ENCODE measurements at places on chromosomes 13 and 19.
A peak's percentile ranks its signal among the peaks of the same experiment; 100 is the strongest.

- DNase-seq = no peak
Observed at GRCh38 chr13:113078902-113079780, 26.4 kb upstream of the F7 start.

DNA sequence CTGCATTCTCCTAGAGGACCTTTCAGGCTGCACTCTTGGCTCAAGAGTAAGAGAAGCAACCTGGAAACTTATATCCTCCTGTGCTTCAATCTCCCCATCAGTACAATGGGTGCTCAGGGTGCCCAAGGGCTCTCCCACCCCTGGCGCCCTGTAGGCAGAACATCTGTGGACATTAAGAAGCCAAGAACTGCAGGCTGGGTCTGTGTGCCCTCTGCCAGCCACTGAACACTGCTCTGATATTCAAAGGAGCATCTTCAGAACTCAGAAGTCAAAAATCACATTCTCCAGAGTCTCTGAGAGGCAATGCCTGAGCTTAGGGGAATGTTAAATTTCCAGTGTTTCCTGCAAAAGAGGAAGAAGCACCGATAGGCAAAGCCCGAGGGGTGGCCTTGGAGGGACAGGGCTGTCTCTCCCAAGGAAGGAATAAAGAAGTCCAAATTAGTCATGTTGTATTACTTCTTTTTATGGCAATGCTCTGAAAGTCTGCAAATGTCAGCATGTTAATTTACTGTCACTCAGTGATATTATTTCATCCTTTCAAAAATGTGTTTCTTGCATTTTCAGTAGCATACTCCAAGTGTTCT is 88.1 kb downstream of the TSHZ3 start:
- no peak for DNase-seq

DNA sequence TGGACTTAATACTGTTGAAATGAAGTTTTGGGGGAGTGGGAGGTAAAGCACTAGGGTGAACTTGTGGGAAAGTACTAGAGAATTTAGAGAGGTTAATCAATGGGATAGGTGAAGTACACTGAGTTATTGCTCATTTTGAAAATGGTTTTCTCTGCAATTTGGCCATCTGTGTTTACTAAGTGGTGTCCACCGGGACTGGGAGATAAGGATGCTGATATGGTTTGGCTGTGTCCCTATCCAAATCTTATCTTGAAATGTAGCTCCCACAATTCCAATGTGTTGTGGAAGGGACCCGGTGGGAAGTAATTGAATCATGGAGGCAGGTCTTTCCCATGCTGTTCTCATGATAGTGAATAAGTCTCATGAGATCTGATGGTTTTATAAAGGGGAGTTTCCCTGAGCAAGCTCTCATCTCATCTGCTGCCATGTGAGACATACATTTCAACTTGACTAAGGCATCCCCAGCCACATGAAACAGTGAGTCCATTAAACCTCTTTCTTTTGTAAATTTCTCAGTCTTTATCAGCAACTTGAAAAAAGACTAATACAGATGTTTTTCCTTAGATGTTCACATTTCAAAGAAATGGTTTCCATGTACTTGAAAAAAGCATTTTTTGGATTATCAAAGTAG is 1569.4 kb upstream of the PRR20A start:
- DNase-seq = no peak

GRCh38 chr19:18839465-18840287 is 7.9 kb downstream of the UPF1 start:
- no peak for DNase-seq

GRCh38 chr19:28554321-28555091 is 658.4 kb downstream of the UQCRFS1 start:
- DNase-seq = no peak

DNA sequence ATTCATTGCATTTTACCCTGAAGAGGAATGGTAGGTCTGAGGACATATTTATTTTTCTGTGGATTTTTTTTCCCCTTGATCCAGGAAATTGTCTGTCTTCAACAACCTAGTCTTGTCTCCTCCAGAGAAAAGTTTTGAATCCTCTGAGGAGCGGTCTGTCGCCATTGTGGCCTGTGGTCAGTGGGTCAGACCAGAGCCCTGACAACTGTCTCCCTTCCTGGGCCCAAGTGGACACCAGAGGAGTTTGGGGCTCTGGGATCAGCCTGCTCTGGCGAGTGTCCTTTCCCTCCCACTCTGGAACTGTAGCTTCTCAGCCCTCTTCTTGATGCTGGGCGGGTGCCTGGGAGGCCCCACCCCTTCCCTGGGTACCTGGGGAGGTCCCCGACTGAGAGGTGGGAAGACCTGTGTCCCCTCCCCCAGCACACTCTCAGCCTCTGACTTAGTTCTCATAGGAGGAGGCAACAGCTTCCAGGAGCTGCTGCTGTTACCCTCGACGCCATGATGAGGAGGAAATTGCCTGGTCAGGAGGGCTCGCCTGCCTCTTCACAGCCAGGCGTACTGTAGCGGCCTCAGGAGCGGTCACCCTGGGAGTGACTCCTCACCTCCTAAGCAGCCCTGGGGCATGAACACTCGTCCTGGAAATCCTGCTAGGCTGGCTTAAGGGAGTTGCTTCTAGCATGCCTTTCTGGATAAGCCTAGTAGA is 110.3 kb downstream of the GGACT start:
- no peak for DNase-seq

GRCh38 chr19:10112895-10113591 is 1.6 kb downstream of the P2RY11 start:
- DNase-seq = peak; percentile 58

DNA sequence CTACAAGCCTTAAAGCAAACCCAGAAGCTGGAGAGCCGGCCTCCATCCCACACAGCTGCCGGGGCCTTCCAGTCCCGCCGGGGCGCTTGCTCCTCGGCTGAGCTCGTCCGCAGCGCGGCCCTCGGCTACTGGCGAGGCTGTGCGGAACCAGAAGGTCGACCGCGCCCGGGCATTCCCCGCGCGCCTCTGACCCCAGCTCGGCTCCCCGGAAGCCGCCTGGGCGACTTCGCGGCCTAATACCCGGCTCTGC is 863 bp downstream of the ANKRD10 start:
- DNase-seq = no peak

- no peak for DNase-seq
Observed at GRCh38 chr19:32020538-32020937, 324.9 kb upstream of the ZNF507 start.

DNA sequence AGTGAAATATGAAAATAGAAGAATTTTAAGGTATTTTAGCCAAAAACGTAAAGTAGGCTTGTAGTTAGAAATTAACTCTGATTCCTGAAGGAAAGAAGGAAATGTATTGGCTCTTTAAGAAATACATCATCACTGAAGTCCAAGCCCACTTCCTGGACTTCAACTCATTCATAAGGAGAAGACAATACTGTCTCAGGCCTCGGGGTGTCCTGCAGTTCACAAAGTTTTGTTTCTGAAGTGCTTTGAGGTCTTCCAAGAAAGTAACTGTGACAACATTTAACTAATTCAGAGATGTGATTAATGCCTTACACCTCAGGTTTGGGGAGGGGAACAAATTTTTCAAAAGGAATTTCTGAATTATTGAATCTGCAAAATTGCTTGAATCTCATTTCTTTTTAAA is 65.8 kb upstream of the STARD13 start:
- no peak for DNase-seq

DNA sequence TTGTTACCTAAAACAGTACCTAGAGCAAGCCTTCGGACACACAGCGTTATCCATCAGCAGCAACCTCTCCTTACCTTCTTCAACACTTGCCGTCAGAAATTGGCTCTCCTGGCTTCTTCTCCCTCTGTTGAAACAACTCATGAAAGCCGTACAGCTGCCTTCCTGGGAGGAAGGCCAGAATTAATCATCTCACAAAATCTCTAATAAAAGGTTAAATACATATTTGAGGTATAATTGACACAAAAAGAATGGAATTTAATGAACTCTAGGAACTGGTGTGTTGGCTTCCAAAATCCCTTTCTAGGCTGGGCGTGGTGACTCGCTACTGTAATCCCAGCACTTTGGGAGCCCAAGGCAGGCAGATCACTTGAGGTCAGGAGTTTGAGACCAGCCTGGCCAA is 37.3 kb upstream of the GTF2F2 start:
- no peak for DNase-seq

GRCh38 chr19:56611288-56611687 is 16.2 kb downstream of the ZNF71 start:
- DNase-seq = no peak

- no peak for DNase-seq
Observed at GRCh38 chr19:53868091-53868891, 608 bp downstream of the MYADM start.

- no peak for DNase-seq
Observed at GRCh38 chr13:111646456-111646855, 326.0 kb downstream of the TEX29 start.

DNA sequence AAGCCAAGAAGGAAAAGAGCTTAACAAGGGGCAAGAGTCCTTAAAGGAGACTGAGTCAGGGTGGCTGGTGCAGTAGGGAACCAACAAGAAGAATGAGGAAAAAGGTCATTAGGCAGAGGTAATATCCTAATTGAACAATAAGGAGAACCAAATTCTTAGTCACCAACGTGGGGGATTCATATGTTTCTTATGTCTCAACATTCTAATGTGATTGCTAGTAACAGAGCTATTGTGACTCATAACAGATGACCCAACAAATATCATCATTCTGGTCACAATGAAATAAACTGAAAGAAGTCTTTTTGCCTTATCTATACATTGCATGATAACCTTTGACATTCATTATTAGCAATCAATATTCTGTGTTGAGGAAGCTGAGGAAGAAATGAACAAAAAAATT is 101.6 kb downstream of the RAP2A start:
- no peak for DNase-seq

GRCh38 chr13:86839221-86839620 is 832.0 kb upstream of the SLITRK5 start:
- DNase-seq = no peak

- no peak for DNase-seq
Observed at GRCh38 chr19:21052902-21053301, 29.1 kb upstream of the ZNF714 start.

- no peak for DNase-seq
Observed at GRCh38 chr19:17893766-17894165, 22.0 kb downstream of the SLC5A5 start.

DNA sequence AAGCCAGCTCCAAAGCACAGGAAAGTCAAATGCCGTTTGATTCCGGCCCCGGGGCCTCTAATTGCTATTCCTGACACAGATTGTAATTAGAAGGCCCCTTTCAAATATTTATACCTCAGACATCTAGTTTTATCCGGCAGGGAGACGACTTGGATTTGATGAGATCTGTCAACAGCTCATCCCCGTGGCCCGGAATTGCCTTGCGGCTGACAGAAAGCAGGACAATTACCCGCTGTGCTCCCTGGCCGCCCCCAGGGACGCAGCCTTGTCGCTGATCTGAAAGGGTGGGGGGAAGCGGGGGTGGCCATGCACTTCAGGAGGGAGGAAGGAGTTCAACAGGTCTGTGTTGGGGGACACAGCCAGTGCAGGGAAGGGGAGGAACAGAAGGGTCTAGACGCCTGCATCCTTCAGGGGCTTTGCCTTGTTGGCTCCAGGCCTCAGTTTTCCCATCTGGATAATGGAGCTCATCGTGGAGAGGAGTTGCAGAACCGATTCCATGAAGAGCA is 1.8 kb upstream of the SHD start:
- DNase-seq = no peak

DNA sequence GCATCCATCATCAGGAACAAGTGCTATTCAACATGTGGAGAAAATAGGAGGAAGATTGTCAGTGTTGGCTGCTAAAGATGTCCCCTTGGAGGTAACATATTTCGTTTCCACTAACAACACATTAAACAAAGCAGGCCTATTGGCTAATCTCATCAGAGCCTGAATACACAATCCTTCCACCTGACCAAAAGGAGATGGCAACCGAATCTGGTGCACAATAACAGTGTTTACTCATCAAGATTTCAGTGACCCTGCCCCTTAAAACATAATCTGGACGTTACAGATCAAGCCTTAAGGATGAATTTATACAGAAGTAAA is 582.5 kb downstream of the EFNB2 start:
- no peak for DNase-seq

DNA sequence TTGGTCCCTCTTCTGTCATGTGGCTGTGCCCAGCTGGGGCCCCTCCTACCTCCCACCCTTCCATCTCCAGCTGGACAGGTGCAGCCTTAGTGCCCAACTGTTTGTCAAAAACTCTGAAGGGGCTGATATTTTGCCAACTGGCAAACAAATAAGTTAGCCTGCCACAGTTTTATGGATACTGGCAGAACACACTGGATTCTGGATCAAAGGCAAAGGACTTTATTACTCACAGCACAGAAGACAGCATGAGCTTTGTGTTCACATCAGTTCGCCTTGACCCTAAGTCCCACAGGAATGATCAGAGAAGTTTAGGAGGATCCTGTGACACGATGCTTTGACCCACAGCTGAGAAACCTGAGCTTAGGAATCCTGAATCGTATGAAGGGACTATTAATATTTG is 16.4 kb downstream of the KLK2 start:
- DNase-seq = no peak

GRCh38 chr13:109785141-109785891 is 1.1 kb downstream of the IRS2 start:
- peak; percentile 15 for DNase-seq

GRCh38 chr19:5143471-5144411 is 174.8 kb downstream of the KDM4B start:
- no peak for DNase-seq

GRCh38 chr19:13974073-13974472 is 21.8 kb downstream of the DCAF15 start:
- DNase-seq = no peak

DNA sequence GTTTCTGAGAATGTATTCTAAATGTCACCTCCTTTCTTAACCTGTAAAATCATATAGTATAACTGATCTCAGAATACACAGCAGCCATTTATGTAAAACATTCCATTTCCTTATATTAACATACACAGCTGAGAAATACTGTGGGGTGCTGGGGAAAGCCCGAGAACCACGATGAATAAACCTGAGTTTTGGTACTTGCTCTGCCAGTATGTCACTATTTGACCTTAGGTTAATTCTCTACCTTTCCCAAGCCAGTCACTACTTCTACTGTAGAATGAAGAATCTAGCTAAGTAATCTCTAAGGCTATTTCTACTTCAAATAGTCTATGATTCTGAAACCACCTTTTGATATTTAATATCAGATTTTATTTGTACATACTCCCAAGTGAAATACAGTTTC is 173.7 kb downstream of the TBC1D4 start:
- DNase-seq = peak; percentile 43

DNA sequence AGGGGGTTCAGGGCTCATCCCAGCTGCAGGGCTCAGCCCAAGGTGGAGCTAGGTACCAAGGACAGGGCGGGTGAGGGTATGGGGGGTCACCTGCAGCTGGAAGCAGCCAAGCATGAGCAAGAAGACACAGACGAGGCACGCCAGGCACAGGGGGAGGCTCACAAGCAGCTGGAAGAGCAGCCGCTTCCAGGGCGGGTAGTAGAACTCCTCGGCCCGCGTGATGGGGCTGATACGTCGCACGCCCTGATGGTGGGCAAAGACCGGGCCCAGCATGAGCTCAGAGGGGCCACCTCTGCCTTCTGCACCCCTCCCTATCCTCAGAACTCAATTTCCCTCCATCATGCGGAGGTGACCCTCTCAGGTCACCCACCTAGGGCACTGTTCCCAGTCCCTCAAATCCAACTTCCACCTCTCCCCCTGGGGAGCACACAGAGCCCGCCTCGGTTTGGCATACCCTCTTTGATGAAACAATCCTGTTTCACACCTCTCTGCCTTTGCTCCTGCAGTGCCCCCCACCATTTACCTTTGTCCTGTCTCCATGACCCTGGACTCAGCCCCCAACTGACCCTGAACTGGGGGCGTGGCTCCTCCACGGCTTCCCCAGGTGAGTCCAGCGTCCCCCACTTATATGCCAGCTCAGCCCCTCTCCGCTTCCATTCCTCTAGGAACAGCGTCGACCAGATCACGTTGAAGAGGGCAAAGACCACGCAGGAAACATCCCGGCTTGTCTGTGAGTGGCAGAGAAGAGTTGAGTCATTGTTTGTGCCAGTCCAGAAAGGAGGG is 4.2 kb downstream of the ANO8 start:
- DNase-seq = no peak

Measured in stimulated activated CD8-positive, alpha-beta memory T cell treated with anti-CD3 and anti-CD28 coated beads, Interleukin-15, amount 100 ng/mL, for 48 hours (primary cell).